ENCODE measurements at places on chromosomes 6 and 20.

DNA sequence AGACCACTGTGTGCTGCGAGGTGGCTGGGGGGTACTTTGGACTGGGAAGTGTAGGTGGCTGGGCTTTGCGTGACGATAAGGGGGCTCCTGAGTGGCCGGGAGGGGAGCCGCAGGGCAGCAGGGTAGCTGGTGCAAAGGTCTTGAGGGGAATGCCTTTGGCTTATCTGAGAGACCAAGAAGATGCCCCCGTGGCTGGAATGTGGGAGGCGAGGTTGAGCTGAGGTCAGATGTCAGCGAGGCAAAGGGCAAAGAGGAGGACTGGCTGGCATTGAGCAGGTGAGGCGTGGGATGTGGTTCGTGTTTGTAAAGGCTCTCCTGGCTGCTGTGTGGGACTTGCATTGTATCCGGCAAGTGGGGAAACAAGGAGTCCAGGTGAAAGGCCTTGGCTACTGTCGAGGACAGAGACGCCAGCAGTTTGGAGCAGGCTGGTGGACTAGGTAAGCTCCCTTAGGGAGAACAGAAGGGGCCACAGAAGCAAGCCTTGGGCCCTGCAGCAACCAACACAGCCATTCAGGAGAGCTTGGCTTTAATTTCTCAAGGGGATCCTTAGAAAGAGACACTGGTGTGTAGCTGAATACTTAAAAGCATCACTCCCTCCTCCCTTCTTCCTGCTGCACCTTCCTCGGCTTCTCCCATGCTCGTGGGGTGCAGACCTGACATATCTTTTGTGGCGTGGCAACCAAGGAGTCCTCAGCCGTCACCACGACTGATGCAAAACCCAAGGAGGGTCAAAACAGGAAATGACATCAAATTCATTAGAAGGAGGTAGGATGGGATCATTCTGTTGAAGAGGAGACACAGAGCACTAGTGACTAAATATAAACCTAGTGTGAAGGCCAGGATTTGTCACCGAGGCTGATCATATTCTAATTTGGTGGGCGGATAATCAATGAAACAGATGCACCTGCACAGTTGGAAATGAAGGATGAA, 53.5 kb upstream of the ERVFRD-1 start:
- DNase-seq: no peak

DNA sequence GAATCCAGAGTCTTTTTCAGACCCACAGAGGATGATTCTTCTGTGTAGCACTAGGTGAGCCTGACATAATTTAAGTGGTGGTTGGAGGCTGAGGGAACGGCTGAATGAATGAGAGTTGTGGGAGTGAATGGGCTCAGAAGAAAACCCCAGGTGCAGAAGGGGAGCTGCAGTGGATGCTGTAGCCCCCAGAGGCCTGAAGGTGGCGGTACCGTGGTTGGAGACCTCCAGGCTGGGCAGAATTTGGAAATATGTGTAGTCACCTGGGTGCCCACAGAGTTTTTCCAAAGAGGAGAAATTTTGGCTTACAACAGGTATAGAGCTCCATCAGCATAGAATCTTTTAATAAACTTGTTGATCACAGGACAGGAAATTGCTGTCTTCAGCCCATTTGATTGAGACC, 6.5 kb upstream of the RAET1G start:
- DNase-seq: no peak

- peak; percentile 50 for DNase-seq
Measured at GRCh38 chr20:43322851-43323250, 133.1 kb upstream of the PTPRT start.

- DNase-seq: peak; percentile 89
Measured at GRCh38 chr20:58169450-58169849, 59.0 kb downstream of the ANKRD60 start.

DNA sequence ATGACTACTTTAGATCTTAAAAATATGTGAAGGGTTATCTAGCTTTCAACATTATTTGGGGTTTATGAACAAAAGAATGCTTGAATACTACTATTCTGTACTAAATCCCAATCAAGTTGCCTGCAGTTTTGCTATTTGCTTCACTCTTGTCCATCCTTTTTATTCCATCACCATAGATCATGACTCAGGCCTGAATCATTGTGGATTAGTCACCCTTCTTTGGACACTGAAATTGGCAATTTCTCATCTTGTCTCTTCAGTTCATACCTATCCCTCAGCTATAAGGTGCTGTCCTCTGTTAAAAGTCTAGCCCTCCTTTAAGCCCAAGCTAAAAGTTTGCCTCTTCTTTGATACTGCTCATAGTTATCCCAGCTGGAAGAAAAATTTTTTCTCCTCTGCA, 199.1 kb downstream of the CENPW start:
- DNase-seq: peak; percentile 72

DNA sequence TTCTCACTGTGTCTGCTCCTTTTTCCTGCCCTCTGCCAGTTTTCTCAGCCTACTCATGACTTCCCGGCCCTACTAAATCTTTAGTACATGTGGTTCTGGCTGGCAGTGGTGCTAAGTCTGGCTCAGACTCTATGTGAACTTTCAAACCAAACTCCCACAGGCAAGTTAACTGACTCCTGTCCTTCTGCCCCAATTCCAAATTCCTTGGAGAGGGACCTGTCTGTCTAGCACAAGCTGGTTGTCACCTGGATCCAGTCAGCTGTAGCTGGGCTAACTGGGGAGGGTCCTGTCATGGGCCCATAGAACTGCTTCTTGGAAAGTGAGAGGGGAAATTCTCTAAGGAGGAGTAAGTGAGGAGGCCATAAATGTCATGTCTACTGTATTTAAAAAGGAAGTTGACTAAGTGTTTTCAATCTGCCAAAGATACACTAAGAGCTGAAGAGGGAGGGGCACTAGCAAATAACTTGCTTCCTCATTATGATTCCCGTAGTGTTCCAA, 240.1 kb downstream of the KCNQ5 start:
- peak; percentile 49 for DNase-seq

All from fibroblast of skin of abdomen (primary cell).